ENCODE measurements at places on chromosomes 5 and 9. TPM values are rescaled to one million over a fixed set of nuclear protein-coding genes. Genes with fewer than 3 reads are reported as not detected.
A peak's percentile ranks its signal among the peaks of the same experiment; 100 is the strongest.

Gene PFN3
- not detected for total RNA-seq

- no peak for DNase-seq
Observed at GRCh38 chr9:34564617-34565016, 24.9 kb downstream of the CNTFR start.

GRCh38 chr5:126488443-126489065, 65.3 kb downstream of the GRAMD2B start:
- DNase-seq, result no peak

- no peak for DNase-seq
Observed at GRCh38 chr9:128296340-128297220, 20.5 kb downstream of the SWI5 start.

DNA sequence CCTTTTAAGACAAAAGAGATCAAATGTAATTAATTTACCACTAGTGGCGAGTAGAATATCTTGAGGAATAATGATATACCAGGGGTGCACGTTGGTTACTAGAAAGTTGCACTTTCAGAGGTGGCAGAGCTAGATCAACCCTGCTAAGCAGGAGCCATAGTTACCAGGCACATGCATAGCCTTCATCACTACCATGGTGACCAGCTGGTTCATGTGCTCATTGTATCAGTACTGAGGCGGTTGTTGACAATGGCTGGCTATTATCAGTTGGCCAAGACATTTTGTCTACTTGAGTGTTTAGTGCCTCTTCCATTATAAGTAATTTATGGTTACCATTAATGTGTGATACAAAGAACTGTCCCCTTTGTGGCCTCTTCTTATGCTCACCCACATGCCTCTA, 201.2 kb downstream of the FGF10 start:
- no peak for DNase-seq

Gene HSPA4
- 73.3 TPM for total RNA-seq

DNA sequence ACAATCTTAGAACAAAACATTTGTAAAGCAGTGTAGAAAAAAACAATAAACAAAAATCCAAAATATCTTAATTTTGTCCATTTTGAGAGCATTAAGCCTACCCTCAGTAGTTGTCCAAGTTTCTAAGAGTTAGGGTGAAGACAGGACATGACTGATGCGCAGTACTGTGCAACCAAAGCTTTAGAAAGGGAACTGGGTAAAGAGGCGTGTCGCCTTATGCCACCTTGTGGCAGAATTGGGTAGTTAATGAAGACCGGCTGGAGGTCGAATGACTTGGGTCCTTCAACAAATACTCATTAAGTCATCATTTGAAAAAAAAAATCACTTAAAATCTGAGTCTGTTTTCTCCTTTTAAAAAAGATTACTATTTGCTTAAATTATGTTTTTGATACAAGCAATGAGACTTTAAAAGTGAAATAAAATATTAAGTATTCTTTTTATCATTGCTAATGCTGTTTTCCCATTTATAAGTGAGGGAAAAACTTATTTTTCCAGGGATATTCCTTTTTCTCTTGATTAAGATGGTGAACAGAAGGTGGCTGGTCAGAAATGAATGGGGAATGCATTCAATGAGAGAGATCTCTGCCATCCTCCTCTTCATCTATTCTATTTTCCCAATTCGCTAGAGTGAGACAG, 3.5 kb upstream of the RNF20 start:
- DNase-seq, result peak; percentile 62

DNA sequence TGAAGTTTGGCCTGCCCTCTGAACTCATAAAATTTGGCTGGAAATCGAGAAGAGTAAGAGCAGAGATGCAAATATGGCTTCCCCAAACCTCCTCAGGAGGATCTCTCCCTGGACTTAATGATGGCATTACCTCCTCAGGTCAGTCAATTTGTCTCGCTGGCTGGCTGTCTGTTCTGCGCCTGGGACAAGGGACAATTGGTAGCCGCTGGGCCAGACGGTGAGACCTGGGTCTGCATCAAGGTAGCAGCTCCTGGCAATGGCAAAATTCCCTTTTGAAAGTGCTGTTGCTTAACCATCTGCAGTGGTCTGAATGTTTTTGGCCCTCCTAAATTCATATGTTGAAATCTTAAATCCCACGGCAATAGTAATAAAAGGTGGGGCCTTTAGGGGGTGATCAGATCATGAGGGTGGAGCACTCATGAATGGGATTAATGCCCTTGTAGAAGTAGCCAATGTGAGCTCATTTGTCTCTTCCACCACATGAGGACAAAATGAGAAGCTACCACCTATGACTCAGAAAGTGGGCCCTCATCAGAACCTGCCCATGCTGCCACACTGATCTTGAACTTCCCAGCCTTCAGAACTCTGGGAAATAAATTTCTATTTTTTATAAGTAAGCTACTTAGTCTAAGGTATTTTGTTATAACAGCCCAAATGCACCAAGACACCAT, 439.3 kb upstream of the KLF4 start:
- no peak for DNase-seq

GRCh38 chr9:73265876-73266275, 114.2 kb downstream of the ANXA1 start:
- no peak for DNase-seq

Gene KDM4C
- 83.6 TPM for total RNA-seq

GRCh38 chr9:8889100-8889499, 1089.5 kb upstream of the DMAC1 start:
- DNase-seq, result no peak

Data from naive thymus-derived CD8-positive, alpha-beta T cell (primary cell).